ENCODE measurements at places on chromosomes 1 and 21.

DNA sequence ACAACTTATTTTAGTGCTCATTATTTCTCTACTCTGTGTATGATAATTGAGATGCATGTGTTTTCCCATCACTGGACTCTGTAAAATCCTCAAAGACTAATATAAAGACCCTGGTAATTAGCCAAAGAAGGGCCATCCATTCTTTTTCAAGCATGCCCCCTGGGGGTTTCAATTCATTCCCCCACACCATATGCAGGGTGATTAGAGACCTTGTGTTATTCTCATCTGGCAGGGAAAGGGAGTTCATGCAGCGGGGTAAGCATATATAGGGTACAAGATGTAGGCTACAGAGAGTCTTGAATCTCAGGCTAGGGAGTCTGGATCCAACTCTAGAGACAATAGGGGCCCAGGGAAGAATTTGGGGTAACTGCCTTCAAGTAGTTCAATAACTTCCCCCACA, 166.5 kb downstream of the TNR start:
- DNase-seq = no peak

DNA sequence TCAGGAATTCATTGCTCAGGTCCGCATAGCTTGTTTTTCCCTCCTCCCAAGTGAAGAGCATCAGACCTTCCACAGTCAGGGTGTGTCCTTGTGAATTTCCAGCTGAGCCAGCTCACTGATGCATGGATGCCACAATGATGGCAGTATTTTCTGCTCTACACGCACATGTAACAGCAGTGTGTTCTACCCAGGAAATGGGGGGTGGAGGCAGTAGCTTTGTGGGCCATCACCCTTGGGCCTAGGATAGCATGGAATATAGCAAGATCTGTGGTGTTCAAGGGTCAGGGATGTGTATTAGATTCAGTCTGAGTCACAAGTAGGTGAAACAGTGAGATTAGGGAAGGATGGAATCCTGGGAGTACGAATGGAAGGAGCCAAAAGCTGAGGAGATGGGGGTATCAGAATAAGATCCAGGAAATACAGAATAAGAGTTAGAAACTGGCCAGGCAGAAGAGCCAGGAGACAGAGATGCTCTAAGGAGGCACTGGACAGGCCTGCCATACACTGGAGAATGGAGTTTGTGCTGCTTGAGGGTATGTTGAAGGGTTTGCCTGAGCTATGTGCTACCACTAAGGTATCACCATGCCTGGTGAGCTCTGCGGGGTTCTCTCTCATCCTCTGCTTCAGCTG, 90.6 kb upstream of the CNIH3 start:
- no peak for DNase-seq

GRCh38 chr1:162905174-162906158, 44.5 kb upstream of the CCDC190 start:
- DNase-seq = no peak

DNA sequence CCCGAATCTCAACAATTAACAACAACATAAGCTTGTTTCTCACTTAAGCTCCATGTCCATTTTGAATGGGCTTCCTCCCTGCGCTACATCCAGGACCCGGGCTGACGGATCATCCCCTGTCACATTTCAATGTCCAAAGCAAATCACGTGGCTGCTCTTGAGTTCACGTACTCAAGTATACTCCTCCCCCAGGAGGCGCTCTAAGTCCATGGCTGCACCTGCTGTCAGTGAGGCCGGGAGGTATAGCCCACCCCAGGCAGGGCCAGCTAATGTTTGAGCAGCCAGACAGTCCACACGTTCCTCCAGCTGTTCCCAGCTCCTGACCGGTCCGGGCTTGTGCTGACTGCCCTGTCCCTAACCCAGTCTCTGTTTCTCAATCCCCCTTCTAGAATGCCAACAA, 220.8 kb downstream of the SLC35F3 start:
- DNase-seq = no peak

DNA sequence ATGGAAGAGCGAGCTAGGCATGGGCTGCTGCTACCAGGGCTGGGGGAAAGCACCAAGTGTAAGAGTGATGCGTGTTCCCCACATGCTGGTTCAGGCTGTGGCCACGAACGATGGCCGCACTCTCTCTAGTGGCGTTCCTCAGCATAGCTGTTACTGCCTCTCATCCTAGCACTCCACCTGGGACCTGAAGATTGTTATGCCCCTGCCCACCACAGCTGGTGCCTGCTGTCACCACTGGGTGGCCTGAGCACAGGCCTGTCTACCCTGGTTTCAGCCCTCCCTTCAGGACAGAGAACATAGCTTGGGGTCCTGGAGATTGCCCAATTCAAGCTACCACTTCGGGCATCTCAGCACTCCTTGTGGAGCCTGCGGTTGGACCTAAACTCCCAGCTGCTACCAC, 80.1 kb upstream of the PDC start:
- DNase-seq = no peak

DNA sequence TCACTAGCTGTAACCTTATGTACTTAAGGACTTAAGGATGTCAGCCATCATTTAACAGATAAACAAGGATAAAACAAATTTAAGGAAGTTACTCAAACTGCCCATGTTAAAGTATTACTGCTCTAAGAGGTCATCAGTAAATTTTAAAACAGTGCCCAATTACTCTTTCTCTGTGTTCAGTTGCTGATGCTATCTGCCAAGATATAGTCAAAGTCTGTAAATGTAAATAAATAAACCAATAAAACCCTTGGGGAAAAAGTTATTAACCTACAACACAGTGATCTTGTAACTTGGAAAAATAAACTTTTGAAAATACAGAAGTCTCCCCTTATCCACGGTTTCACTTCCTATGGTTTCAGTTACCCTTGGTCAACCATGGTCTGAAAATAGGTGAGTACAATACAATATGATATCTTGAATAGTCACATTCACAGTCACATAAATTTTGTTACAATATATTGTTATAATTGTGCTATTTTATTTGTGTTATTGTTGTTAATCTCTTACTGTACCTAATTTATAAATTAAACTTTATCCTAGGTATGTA, 501.8 kb downstream of the LMO4 start:
- no peak for DNase-seq
